ENCODE measurements at places on chromosomes 2 and 18.

GRCh38 chr2:99858951-99859596 lies 283.3 kb downstream of the AFF3 start:
- DNase-seq: no peak

GRCh38 chr2:41828052-41828643 lies 219.7 kb upstream of the PKDCC start:
- no peak for DNase-seq

GRCh38 chr2:138470941-138471340 lies 30.6 kb upstream of the SPOPL start:
- DNase-seq: no peak

- no peak for DNase-seq
These were observed 20.2 kb downstream of the PRKAG3 start for GRCh38 chr2:218811382-218811781.

DNA sequence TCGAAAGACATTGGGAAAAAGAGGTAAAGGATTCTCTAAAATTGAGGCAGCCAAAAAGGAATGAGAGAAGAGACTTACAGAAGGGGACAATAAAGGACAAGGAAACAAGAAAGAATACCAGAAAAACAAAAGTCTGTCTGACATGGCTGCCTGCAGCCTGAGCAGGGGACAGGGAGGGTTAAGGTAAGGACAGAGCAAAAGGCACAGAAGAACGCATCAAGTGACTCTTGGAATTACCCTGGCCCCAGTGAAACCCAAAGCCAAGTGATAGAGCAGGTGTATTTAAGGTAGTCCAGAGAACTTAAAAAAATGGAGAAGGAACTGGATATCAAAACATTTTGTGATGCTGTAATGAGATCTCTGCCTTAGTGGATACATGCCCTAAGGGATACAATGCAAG lies 47.1 kb upstream of the XIRP2 start:
- DNase-seq: no peak

DNA sequence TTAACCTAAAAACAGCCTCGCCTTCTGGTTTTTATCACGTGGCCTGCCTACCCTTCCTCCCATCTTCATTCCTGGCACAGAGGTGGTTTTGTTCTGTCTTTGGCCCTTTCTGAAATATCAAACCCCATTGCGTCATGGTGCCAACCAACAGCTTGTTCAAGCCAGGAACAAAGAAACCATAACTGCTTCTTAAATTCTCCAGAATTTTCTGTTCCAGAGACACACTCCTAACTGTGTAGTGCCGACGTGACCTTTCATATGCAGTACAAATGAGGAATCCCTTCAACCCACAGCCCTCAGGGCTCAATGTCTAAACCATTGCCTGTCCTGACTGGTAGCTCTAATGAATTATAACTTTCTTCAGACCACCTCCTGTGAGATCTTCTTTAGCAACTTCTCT lies 82.2 kb upstream of the TNP1 start:
- no peak for DNase-seq
